ENCODE measurements at places on chromosomes 2 and 18.

DNA sequence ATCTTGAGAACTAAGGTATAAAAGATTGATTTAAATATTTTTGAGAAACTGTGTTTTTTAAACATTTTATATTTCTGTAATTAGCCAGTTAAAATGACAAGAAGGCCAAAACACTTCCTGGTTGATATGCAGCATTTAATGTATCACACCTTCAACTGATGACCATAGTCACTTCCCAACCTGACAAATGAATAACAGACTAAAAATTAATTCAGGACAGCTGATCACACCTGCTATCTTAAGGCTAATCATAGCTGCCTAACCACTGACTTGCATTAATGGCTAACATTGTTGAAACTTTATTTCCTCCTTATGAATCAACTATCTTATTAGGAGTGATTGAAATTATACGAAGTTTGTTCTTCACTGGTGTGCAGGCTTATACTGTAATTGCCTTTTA, 125.8 kb upstream of the MSTN start:
- DNase-seq, result no peak

- no peak for DNase-seq
These were observed 15.9 kb upstream of the SEC11C start for GRCh38 chr18:59123588-59124369.

DNA sequence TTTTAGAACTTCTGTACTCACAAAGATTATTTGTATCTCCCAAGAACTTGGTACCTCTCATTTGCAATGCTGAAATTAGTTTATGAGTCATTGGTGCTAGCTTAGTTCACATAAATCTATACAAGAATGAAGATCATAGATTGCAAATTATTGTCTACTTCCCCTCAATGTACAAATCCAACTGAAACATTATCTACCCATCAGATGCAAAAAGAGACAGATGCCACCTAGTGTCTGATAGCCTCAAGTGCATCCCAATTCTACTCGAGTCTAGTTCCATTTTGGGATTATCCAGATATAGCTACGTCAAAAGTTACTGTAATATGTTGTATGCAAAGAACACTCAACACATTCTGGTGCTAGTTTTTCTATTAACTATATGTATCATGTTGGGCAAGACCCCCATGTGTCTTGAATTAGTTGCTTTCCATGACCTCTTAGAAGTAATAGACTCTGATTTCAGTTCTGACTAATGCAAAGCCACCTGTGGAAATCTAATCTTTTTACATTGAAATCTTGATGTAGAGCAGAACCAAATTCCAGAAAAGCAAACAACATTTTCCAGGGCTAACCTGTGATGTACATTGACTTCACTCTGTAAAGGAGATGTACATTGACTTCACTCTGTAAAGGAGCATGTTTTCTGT, 210.0 kb downstream of the RBM43 start:
- no peak for DNase-seq

DNA sequence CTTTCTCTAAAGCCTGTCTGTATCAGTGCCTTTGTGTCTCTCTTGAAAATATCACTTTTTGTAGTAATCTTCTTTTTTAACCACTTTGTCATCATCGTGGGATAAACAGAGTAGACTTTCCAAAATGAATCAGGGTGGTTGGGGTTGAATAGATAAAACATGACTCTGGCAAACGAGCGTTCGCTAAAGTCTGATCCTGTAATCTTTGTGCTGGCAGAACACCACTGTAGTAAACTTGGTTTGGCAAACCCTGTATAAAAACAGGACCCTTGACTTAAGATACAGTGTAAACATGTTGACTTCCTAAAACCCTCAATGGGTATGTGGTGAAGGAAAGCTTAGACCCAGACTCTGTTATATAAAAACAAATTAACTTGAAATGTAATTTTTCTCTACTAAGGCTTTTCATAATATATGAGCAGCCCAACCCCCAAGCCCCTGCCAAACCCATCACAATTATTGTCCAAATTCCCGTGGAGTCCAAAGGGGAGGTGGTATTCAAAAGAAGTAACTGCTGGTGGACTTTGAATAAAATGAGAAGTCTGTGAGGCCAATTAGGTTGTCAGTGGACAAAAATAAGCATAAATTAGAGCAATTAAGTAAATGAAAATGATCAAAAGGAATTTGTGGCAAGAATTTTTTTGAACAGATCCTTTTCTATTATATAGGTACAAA, 52.2 kb downstream of the COLEC12 start:
- no peak for DNase-seq

- DNase-seq, result no peak
These were observed 259.3 kb upstream of the NT5C1B start for GRCh38 chr2:18848646-18849045.

DNA sequence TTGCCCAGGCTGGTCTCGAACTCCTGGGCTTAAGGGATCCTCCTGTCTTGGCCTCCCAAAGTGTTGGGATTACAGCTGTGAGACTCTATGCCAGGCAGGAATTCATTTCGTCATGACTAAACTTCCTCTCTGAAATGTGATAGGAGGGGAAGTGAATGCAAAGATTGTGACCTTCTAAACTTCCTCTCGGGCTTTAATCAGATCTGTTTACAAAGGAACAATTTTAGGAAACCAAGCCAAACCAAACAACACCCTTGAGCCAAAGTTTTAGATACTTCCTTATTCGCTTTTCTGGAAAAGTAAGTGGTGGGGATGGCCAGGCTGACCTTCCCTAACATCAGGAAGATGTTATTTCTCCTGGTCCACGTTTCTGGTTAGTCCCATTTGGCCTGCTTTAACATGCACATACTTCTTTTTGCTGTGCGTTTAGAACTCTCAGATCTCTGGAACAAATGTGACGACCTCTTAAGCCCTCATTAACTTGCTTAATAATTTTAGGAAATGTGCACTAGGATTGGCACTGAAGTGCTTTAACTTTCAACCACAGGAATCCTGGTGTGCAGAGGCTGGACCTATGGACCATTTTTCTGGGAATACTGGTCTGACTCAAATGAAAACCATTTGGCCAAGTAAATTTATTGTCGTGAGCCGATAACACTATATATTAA, 33.2 kb upstream of the YES1 start:
- DNase-seq, result no peak

- DNase-seq, result no peak
These were observed 213.6 kb upstream of the CELF4 start for GRCh38 chr18:37779220-37779619.

GRCh38 chr2:75022516-75022915, 64.1 kb downstream of the POLE4 start:
- no peak for DNase-seq

DNA sequence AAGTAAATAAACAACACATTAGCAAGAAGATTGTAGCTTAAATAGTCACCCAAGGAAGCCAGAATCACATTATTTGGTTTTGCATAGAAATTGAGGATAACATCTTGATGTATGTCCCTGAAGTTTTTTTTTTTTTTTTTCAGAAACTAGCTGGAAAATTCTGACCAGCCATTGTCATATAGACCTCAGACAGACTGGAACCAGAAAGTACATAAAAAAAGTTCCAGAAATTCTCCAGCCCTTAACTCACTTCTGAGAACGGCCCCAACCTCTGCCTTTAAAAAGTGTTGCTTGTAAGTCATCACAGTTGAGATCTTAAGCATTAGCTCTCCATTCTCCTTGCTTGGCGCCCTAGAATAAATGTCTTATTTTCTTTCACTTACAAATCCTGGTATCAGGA, 350.5 kb downstream of the CCDC85A start:
- DNase-seq, result no peak

- no peak for DNase-seq
These were observed 122.8 kb downstream of the TMEM18 start for GRCh38 chr2:554444-554843.

GRCh38 chr2:143085125-143085784, 44.0 kb upstream of the ARHGAP15 start:
- no peak for DNase-seq

- no peak for DNase-seq
These were observed 1357.5 kb upstream of the CELF4 start for GRCh38 chr18:38923126-38923525.

DNA sequence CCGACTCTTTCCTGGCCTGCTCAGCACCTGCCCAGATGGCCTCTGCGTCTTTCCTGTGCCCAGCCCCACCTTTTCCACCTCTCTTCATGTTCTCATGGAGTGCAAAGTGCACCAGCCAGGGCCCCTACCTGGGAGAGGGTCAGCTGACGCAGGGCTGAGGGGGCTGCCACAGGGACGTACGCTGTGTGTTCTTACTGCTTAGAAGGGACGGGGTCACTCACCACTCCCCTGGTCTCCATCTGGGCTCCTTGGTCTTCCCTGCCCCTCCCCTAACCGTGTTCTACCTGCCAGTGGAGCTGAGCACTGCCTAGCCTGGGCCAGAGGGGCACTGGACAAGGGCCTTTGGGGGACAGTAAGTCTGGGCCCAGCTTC, 8.6 kb downstream of the ERFE start:
- DNase-seq, result no peak

- DNase-seq, result peak; percentile 55
These were observed 2.1 kb downstream of the CNTNAP5 start for GRCh38 chr2:124027182-124027581.

DNA sequence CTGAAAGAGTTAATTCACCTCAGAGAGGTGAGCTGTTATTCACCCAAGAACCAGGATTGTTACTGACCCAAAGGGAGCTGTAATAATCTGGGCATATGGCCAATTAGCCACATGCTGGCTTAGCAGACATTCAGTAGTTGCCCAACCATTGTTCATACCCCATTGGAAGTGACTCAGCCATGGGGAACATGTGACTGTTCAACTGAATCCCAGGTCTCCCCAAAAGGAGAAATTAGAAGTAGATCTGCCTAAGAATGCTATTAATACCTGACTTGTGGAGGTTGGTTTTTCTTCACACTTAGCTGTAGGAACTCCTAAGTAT, 272.6 kb upstream of the UBE2E3 start:
- no peak for DNase-seq

GRCh38 chr18:72360634-72361033, 183.5 kb downstream of the CBLN2 start:
- DNase-seq, result no peak

DNA sequence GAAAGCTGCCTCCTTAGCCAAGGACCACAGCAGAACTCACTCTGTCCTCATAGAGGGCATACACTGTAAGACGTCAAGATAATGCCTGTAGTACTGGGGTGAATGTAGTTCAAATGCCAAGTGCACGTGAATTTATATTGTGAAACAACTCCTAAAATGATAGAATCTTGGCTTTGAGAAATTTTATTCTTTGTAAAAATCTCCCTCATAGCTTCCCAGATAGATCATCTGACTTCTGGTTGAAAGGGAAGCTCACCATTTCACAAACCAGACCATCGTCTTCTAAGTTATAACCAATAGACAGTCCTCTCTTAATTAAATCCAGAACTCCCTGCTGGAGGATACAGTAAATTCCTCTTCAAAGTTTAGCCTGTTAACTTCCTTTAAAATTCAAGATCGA, 110.9 kb upstream of the MSTN start:
- no peak for DNase-seq

DNA sequence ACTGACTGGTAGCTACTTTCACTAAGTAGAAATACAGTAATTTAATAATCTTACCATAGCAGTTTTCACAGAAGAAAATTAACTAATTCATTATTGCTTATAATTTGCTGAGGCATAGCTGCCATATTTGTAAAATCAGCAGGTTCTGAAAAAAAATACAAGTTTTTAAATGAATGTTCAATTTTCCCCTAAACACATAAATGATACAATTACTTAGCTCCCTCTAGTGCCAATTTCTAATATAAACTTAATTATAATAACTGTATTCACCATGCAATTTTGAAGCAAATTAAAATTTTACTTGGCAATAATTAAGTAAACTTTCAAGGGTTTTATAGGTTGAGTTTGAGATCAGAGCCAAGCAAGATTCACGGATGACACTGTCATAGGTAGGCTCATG, 1321.6 kb upstream of the ACVR2A start:
- DNase-seq, result no peak

DNA sequence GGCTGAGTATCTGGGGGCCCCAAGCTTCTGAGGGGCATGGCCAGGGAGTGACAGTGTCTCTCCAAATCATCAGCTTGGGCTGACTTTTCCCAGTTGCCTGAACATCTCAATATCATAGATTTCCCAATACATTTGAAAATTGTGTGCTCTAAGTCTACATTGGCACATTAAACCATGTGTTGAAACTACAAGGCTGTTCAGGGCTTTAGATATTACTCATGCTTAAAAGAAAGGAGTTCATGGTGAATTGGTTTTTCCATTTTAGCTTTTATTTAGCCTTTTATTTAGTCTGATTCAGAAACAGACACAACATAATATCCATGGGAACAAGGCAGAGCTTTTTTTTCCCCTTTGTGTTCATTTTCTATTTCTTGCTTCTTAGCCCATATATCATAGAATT, 49.9 kb upstream of the GALR1 start:
- DNase-seq, result no peak

GRCh38 chr2:152354909-152355308, 19.9 kb downstream of the FMNL2 start:
- DNase-seq, result no peak

- no peak for DNase-seq
These were observed 85.3 kb downstream of the CYP26B1 start for GRCh38 chr2:72062336-72062735.

DNA sequence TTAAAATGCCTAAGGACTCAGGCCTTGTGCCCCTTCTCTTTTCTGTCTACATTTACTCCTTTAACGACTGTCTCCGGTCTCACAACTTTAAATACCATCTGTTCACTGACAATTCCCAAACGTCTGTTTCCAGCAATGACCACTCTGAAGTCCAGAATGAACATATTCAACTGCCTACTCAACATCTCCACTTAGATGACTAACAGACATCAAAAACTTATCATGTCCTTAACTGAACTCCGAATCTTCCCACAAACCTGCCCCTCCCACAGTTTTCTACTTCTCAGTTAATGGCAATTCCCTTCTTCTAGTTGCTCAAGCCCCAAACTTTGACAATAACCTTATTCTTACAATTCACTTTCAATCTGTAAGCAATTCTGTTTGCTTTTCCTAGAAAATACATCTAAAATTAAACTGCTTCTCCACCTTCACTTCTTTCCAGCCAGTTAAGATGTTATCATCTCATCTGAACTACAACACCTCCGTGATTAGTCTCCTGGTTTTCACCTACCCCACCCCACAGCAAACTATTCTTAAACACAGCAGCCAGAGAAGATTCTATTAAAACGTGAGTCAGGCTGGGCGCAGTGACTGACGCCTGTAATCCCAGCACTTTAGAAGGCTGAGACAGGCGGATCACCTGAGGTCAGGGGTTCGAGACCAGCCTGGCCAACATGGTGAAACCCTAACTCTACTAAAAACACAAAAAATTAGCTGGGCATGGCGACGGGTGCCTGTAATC, 2.8 kb downstream of the C1D start:
- no peak for DNase-seq

DNA sequence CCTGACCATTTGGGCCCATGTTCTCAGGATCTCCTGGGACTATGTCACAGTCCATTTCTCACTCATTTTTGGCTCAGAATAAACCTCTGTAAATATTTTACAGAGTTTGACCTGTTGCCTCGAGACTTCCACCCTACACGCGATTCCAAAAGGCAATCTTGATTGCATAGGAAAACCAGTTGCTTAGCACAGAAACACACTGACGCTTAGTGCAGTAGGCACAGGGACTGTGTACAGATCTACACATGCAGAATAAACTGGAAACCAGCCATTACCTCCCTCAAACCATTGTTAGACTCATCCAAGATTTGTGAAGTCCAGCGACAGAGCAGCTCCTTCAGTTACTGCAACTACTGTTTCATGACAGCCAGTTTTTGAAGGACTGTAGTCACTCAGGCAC, 73.0 kb downstream of the NCKAP5 start:
- no peak for DNase-seq

- no peak for DNase-seq
These were observed 84.7 kb upstream of the EML6 start for GRCh38 chr2:54638774-54639187.
